ENCODE measurements at places on chromosomes 16 and 17.

- DNase-seq: no peak
These were observed 98.8 kb downstream of the SYCE1L start for GRCh38 chr16:77297996-77298395.

DNA sequence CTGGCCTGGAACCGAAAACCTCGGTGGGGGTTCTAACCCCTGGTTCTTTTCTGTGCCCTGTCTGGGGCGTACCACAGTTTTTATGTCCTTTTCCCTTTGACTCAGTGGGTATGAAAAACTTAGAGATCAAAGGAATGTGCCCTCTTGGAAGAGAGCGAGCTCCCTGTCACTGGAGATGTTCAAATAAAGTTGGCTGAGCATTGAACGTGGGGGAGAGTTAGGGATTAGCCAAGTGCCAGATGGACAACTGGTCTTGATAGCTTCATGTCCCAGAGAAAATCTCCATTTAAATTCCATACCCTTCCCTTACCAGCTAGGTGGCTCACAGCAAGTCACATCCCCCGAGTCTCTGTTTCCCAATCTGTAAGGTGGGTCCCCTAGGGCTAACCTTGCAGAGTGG lies 9.5 kb downstream of the ADGRG1 start:
- DNase-seq: no peak

- no peak for DNase-seq
These were observed 126.3 kb downstream of the ABCC1 start for GRCh38 chr16:16075488-16076422.

DNA sequence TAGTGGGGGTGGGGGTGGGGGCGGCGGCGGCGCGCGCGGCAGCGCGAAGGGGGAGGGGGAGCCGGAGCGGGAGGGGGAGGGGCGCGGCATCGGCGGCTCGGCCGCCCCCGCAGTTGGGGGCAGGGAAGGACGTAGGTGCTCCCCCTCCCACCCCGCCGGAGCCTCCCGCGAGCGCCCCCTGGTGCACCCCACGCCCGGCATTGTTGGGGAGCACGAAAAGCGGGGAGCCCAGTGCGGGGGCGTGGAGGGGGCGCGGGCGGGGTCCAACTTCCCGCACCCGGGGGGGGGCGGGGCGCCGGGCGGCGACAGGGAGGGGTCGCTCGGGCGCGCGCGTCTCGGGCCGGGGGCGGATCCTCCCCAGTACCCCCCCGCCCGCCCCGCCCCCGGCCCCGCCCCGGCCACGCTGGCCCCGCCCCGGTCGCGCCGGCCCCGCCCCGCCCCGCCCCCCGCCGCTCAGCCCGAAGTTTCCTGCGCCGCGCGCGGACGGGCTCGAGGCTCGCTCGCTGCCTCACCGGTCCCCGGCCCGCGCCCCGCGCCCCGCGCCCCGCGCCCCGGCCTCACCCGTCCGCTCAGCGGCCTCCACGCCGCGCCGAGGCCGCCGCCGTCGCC lies at the start of gene CACNA1H:
Gene CACNA1H (plus strand): TSS at position 456 of the 609 bp plus-strand sequence. CDS start 632 bp downstream, outside the sequence.
- DNase-seq: peak; percentile 46

DNA sequence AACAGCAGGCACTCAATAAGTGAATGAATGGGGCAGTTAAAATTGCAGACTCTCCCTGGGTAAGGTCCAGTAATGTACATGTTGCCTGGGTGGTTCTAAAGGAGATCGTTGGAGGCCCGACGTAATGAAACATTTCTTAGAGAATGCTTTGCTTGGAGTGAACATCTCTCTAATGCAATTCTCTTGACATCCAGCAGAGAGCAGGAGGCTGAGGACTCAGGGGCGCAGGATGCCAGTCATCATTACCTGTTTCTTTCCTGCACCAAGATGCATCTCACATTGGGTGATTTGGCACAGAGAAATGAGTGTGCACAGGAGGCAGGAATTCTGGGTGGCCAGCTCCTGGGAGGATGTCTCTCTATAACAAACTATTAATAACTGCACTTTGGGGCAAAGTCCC lies 130.3 kb upstream of the RBBP6 start:
- DNase-seq: no peak

GRCh38 chr16:4086153-4086552 lies 30.1 kb downstream of the ADCY9 start:
- DNase-seq: no peak

DNA sequence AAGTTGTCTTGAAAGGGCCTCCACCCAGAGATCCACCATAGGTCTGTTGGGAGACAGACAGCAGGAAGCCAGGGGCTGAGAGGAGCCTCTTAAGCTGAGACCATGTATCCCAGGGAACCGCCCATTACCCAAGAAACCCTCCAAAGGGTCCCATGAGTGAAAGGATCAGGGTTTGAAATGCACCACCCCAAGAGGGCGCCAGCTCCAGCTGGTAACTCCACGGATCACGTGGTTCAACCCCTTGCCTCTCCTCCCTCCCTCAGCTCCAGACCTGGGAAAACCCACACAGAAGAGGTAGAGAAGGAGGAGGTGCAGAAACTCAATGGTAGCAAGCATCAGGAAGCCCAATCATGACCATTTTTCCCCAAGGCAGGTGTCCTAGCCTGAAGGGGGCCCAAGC lies 148.7 kb downstream of the AIPL1 start:
- DNase-seq: no peak

DNA sequence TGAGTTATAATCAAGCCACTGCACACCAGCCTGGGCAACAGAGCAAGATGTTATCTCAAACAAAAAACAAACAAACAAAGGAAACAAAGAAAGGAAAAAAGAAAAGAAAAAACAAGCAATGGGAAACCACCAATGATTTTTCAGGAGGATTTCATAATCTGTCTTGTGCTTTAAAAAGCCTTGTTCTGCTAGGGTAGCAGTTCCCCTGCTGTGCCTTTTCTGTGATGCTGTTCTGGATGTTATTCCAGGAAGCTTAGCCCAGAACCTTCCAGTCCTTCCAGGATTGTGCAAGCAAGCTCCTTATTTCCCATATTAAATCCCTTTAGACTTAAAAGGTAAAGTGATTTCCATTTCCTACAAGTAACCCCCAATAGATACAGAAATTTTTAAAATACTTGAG lies 171.1 kb downstream of the ABCC12 start:
- no peak for DNase-seq

DNA sequence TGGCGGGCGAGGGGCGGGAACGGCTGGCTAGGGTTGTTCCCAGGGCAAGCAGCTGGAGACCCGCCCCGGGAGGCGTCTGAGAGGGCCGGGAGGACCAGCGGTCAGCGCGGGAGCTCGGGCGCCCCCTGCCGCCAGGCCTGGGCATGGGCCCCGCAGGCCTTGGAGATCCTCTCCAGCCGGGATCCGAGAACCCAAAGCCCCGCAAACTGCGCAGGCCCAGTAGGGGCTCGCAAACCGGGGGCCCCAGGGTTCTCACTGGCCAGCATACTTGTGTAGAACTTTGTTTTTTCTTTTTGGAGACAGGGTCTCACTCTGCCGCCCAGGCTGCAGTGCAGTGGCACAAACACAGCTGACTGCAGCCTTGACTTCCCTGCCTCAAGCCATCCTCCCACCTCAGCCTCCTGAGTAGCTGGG lies 20.8 kb upstream of the ZNF423 start:
- no peak for DNase-seq

DNA sequence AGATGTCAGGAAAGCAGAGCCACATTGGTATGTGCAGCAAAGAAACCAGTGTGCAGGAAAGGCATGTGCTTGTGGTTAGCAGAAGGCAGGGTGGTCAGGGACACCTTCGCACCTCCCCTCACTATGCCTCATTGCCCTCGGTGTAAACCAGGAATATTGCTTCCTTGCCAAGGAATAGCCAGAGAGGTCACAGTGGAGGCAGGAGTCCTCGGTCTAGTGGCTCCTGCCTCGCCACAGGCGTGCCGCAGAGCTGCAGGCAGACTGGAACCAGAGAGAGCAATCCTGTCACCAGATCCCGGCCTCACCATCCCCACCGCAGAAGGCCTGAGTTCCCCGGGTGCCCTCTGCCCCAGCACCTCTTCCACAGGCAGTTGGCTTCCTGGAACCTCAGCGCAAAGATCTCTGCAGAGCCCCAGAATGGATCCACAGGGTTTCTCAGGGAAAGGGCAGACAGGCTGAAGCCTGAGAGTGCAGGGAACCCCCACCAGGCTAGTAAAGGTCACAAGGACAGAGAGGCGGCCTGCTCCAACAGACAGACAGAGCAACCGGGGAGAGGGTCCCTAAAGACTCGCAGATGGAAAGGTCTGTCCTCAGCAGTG lies 21.6 kb downstream of the CCDC182 start:
- no peak for DNase-seq

DNA sequence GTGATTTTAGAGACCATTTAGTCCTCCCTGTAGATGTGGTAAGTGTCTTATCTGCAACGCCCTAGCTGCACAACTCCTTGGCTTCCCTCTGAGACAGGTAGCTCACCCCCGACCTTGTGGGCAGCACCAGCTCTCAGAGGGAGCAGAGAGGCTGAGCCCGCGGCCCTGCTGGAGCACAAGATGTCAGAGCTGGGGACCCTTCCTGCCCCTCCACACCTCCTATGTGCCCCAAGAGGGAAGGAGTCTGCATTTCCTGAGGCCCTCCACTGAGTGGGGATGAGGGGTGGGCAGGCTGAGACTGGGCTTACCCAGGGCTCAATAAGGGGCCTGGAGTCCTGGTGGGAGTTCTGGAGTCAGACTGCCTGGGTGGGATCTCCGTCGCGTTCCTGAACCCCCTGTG lies 12.2 kb upstream of the ADGRG1 start:
- DNase-seq: no peak

GRCh38 chr17:28573966-28574480 lies 2.7 kb downstream of the ALDOC start:
- no peak for DNase-seq

- no peak for DNase-seq
These were observed 1.3 kb downstream of the GNGT2 start for GRCh38 chr17:49209061-49209571.

DNA sequence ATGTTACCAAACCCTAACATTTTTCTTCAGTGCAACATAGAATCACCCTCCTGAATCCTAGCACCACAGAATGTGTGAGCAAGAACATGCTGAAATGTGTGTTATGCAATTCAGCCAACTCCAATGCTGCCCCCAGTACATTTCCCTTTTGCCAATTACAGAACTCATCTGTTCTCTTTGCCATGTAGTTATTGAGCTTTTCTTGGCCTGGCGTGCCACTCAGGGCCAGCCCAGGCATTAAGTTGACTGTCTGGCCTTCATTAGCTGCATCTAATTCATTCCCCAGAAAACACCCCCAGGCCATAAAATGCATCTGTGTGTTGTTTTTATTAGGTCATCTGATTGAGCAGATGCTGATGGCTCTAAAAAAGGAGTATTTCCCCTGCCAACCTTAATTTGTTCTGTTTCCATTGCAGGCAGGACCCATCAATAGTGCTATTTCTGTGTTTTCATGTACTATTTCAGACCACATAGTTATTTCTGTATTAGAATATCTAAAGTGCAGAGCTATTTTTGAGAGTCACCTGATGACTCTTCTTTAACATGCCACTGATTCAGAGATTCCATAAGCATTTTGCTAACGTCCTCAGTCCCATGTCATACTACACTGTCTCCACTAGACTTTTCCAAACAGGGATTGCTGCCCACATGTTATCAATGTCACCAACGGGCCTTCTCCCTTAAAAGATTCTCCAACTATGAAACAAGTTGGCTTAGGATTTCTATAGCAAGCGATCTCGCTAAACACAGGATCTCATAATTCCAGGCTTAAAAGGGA lies 969.7 kb downstream of the CDH11 start:
- DNase-seq: no peak

DNA sequence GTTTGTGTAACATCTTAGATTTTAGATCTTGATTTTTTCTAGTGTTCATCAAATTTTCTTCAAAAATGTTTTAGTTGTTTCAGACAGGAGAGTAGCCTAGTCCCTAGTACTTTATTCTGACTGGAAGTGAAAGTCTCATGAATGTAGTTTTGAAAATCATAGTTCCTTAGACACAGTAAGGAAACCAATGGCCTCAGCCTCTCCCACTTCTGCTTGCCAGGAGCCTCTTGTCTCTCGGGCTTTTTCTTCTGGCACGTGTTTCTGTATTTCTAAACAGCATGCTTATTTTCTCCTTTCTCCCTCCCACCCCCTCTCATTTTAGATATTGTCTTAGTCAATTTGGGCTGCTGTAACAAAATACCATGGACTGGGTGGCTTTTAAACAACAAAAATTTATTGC lies 9.8 kb downstream of the SLFN5 start:
- no peak for DNase-seq

- no peak for DNase-seq
These were observed 48.4 kb downstream of the USP43 start for GRCh38 chr17:9693755-9694154.

DNA sequence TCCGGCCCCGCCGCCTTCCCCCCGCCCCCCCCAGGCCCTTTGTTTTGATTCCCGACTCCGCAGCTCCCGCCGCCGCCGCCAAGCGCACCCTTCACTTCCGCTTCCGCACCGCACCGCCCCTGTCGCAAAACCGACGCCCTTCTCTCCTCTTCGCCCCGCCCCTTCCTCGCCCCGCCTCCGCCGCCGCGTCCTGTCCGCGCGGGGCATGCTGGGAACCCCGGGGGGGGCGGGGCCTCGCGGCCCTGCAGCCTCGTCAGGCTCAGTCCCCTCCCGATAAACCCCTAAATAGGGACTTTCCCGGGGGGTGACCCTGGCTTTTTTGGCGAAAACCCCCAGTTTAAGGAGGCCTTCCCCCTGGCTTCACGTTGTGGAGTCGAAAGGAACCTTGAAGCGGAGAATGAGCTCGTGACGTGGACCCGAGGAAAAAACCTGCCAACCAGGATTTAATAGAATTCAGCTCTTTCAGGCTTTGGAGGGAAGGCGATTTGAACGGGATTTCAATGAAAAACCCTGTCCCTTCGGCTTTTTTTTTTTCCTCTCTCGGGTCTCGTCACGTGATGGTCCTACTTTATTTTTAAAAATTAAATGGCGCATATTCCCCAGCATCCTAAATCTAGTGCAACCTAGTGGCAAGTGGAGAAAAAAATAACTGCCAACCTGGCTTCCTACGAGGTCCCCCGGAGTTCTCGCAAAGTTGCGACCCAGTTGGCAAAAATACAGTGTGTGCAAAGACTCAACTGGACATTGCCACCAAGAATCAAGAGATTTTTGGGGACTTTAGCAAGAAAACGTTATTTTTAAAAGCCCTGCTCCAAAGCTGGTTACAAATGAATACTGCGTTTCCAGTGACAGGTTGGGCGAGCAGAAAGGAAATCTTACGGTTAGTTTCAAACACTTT lies at the start of gene MARF1:
Gene MARF1 (minus strand): TSS at position 107 of the 898 bp plus-strand sequence. CDS start 3,921 bp downstream, outside the sequence.
- DNase-seq: peak; percentile 99

DNA sequence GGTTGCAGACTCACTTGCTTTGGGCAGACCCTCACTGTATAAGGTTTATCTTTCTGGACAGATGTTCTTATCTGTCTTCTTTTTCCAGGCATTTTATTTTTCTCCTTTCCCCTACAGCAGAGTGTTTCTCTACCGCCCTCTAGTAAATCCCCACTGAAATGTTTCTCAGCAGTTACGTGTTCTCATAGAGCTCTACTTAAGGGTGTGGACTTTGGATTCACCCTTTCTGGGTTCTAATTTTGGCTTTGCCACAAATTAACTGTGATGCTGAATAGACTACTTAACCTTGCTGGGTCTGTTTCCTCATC lies 2.0 kb downstream of the ADAT1 start:
- DNase-seq: no peak

All from stimulated activated CD4-positive, alpha-beta T cell treated with anti-CD3 and anti-CD28 coated beads, TNF-alpha, amount 100 ng/mL, for 24 hours (primary cell).